ENCODE measurements at places on chromosomes 6 and 20.

- DNase-seq: no peak
Observed at GRCh38 chr6:10598084-10598960, 77.2 kb downstream of the GCNT2 start.

- peak; percentile 19 for DNase-seq
Observed at GRCh38 chr6:123715006-123715863, 78.5 kb upstream of the TRDN start.

DNA sequence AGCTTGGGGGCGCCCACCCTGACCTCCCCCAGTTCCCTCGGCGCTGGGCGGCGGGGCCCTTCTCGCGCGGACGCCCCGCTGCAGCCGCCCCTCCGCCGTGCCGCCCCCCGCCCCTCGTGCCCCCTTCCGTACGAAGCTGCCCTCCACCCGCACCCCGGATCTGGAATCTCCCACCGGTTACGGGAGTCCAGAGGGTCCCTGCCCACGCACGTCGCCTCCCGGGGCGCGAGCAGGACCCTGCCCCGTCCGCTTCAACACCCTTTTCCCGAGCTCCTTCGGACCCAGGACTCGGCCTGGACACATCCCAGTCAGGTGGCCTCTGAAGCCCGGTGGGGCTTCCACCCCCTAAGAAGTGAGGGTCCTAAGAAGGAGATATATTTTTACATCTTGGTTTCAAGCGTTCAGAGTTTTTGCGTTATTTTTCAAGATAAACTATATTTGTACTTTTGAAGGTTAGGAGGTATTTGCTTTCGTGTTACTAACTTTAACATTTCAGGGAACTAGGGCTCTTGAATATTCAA, 506 bp downstream of the ARFGAP1 start:
- no peak for DNase-seq

GRCh38 chr6:137254966-137255365, 35.8 kb upstream of the IFNGR1 start:
- no peak for DNase-seq

DNA sequence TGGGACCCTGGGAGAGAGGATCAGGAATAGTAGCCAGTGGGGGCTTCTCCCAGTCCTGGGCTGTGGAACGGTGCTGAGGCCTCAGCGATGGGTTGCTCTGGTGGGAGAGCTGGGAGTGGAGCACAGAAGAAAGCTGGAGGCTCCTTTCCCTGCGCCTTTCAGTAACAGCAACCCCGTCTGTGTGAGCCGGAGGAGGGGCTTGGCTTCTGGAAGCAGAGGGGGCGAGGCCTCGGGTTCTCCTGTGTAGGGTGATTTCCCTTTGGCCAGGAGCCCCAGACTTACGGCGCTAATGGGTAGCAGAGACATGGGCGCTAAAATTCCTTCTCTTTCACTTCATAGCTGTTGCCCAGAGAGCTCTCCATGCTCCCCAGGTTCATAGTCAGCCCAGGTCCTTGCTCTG, 55.0 kb downstream of the DAAM2 start:
- no peak for DNase-seq

GRCh38 chr20:3560162-3560561, 89.3 kb downstream of the ATRN start:
- no peak for DNase-seq

DNA sequence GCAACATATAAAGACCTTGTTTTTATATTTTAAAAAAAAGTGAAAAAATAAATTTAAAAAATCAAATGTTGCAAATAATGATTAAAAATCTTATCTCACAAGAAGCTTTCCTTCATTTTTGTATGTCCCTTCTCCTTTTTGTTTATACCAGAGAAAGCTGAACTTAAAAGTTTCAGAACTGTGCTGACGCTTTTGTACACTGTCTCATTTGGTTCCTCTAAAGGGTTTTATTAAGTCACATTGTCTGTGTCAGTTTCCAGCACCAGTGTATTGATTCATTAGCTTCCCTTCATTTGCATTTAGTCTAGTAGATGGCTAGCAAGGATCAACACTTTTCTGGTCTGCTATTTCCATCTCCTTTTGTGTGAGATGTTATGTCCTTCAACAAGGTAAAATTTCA, 6.7 kb downstream of the PCED1A start:
- no peak for DNase-seq

DNA sequence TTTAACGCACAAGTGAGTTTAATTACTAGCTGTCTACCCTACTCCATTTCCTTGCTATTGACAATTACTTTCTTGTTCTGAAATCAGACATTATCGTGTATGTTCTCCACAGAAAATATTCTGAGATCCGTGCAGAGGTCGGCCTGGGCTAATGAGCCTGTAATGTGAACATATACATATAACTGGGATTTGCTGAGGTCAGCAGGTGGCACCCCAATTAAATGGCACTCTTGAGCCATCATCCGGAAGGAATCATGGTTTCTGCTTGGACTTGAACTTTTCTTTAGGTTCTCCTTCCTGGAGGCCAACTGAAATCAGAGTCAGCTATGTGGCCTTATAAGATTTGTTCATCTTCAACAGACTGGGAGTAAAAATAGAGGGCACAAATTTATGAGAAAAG, 3.6 kb downstream of the HLA-DQB1 start:
- no peak for DNase-seq

DNA sequence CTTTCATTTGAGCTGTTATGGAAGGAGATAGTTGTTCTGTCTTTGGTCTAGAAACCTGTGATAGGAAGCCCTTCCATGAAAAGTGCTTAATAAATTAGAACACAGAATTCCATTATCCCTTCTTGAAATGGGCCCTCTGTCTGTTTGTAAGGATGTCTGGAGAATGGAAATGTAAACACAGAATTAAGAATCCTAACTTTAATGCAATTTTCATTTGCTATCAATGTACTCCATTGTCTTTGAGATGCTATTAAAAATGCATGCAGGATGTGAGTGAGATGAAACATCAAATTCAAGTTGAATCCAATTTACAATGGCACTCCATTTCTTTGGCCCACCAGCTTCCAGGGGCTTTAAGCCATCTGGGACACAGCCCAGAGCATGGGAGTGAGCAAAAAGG, 13.9 kb upstream of the AARS2 start:
- no peak for DNase-seq

DNA sequence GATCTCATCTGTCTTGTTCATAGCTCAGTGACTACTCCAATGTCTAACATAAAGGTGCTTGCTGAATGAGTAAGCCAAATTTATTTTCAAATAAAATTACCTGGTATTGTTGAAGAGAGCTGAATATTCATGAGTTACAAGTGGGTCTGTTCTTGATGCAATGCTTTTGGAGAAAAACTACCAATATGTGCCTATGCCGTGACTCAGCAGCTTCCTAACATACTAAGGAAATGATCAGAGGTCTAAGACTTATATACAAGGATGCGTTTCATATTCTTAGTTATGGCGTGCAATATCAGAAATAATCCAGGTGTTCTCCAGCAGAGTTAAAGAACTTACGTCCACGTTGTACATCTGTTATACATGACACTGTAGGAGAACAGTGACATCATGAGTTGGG, 5.1 kb downstream of the FAM120B start:
- no peak for DNase-seq

DNA sequence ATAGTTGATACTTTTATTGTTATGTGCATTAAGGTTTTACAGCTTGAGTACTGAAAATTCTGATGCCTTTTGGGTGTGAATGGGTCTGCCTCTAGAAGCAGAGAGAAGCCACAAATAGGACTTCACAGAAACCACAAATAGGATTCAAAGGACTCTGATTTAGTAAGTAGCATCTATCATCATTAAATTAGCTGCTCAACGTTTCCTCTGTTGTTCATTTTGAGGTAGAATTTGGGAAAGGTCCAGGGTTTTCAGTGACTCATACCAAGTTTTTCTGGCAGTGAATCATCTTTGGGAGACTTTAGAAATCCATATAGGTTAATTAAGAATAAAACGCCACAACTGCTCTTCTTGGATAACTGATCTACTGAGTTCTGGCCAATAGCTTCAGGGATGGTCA, 105.1 kb downstream of the PHF3 start:
- peak; percentile 62 for DNase-seq

GRCh38 chr6:106027758-106028157, 58.4 kb upstream of the PRDM1 start:
- no peak for DNase-seq

- DNase-seq: no peak
Observed at GRCh38 chr20:14597206-14597715, 259.8 kb upstream of the FLRT3 start.

DNA sequence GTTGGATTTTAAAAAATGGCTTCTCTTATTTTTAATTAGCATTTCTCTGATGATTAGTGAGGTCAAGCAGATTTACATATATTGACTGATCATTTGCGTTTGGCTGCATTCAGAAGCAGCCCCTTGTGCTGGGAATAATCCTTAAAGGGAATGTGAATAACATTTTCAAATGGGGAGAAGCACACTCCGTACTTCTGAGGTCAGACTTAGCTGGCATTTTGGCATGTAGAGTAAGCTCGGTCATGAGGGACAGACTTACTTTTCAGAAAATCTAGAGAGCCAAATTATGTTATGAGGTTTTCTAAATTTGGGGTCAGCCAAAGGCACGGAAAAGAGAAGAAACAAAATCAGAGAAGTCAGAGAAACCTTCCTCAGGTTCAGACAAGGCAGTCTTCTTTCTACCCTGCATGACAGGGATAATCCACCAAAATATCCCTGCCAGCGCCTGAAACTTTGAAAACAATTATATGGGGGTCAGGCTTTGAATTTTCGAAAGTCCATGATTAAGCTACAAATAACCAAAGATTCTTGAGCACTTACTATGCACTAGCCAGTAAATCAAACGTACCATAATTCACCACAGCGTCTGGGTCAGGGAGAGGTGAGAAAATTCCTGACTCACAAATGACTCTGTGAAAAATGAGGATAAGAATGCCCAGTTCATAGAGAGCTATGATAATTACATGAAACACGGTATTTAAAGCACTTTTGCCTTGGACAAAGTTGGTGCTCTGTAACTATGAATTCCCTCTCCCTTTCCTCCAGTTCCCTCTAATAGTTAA, 44.9 kb downstream of the ADAT2 start:
- peak; percentile 32 for DNase-seq

GRCh38 chr6:154468760-154469159, 41.7 kb downstream of the CNKSR3 start:
- no peak for DNase-seq

DNA sequence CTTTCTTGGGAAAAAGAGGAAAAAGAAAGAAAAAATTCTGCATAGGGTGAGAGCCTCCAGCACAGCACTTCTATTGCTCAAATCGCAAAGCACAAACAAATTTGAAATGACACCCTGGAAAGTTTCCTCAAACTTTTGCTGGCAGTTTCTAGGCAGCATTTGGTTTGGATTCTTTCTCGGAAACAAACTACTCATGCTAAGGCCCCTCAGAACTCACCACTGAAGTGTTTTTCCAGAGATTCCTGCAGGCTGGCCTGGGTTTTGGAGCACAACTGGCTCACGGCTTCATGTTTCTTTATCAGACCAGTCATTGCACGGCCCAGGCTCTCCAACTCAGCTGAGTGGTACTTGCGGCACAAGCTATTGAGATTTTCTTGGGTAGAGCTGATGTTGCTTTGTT, 237.8 kb downstream of the SYNE1 start:
- DNase-seq: no peak

DNA sequence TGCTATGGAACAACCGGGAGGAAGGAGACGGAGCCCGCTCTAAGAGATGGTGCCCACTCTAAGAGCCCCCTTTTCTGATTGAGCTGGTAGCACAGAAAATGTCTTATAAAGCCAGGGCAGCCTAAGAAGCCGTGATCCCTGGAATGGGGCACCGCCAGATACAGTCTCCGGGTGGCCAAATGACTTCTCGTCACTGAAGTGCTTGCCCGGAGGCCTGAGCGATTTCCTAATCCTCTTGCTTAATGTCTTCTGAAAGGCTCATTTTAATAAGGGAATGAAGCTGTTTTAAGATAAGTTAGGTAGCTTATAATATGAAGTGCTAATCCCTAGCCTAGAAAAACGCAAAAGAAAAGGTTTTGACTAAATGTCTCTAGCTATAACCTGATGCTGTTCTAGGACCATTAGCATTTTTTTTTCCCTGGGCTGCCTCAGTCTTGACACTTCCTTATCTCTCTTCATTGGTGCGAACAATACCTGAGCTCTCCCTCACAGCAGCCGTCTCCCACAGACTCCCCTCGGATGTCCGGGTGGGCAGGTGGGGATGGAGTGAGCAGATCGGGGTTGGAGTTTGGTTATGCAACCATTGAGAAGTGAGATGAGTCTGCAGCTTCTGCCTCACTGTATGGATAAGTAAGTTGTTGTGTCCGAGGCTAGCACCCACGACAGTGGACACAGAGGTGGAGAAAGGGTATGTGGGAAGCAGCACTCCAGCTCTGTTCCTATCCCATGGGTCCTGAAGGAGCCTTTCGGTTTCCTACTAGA, 559.4 kb upstream of the AGPAT4 start:
- DNase-seq: no peak

DNA sequence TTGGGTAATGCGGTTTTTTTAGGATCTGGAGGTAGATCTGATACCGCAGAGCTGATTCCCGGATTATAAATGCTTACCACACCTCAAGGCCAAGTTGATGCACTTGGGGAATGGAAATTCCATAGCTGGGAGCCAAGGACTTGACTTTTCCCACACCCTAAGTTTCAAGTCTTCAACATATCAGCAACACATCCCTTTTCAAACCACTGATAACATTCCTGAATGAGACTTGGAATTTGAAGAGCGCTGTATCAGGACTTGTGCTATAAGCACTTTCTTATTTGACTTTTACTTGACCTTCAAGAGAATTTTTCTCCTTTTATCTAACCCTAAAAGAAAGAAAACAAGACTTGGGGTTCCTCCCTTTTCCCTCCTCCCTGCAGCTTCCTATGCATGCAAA, 90.6 kb upstream of the NAA20 start:
- DNase-seq: no peak

DNA sequence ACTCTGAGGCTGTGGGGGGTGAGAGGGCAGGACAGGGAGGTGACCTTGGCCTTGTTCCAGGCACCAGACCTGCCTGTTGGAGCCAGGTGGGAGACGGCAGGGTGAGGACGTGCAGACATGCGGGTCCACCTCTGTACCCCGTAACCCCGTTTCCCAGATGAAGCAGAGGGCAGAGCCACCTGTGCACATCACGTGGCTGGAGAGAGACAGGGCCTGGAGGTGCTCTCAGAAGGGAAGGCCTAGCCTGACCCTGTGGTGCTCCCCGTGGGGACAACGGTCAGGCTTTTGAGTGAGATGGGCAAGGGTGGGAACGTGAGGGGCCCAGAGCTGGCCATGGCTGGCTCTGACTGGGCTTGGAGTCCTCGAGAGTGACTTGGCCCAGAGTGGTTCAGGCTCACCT, 6.6 kb downstream of the NTSR1 start:
- DNase-seq: no peak
